ENCODE measurements at places on chromosomes 11 and 22.
A peak's percentile ranks its signal among the peaks of the same experiment; 100 is the strongest.

- no peak for DNase-seq
These were observed 165.6 kb downstream of the DBX1 start for GRCh38 chr11:19994672-19995071.

DNA sequence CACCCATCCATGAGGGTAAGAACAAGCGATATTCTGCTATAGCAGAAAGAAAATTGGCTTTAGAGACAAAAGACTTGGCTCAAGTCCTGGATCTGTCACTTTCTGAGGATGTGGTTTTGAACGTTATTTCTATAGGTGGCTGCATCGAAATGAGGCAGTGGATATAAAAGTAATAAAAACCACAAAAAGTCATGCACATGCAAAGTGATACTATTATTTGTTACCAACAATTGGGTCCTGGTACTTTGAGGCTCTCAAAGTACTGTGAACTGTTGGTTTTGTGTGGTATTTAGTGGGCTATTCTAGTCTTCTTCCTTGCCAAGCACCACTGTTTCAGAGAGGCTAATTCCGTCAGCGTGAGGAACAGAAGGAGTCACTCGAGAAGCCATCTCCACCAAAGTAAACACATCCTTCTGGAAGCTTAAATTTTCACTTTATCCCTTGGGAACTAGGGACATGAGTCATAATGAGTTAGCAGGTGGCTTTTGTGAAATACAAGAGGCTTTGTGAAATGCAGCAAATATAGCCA, 13.1 kb downstream of the UBASH3B start:
- no peak for DNase-seq

- peak; percentile 86 for DNase-seq
These were observed 1.6 kb downstream of the NCAM1 start for GRCh38 chr11:112962579-112963367.

GRCh38 chr11:33869481-33870422, 22.1 kb downstream of the LMO2 start:
- no peak for DNase-seq

DNA sequence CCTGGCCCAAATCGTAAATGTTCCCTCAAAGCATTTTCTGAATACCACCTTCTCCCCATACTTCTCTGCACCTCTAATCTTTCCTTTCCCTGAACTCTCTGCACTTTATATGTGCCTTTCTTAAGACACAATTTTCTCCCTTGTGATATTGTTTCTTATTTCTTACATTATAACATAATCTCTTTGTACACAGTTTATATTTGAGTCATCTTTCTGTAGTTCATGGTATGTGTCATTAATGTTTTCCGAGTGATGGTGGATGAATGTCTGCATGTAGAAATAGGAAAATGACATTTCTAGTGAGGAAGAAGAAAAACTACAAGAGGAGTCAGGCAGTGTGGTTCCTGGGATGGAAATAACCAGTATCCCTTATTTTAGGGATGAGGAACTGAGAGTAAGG, 5.5 kb downstream of the ACRV1 start:
- DNase-seq, result no peak

DNA sequence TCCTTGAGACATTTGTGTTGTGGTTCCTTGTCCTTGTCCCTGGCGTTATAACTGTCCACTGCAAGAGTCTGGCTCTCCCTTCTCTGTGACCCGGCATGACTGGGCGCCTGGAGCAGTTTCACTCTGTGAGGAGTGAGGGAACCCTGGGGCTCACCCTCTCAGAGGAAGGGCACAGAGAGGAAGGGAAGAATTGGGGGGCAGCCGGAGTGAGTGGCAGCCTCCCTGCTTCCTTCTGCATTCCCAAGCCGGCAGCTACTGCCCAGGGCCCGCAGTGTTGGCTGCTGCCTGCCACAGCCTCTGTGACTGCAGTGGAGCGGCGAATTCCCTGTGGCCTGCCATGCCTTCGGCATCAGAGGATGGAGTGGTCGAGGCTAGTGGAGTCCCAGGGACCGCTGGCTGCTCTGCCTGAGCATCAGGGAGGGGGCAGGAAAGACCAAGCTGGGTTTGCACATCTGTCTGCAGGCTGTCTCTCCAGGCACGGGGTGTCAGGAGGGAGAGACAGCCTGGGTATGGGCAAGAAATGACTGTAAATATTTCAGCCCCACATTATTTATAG, 23.0 kb downstream of the MYBPC3 start:
- no peak for DNase-seq

DNA sequence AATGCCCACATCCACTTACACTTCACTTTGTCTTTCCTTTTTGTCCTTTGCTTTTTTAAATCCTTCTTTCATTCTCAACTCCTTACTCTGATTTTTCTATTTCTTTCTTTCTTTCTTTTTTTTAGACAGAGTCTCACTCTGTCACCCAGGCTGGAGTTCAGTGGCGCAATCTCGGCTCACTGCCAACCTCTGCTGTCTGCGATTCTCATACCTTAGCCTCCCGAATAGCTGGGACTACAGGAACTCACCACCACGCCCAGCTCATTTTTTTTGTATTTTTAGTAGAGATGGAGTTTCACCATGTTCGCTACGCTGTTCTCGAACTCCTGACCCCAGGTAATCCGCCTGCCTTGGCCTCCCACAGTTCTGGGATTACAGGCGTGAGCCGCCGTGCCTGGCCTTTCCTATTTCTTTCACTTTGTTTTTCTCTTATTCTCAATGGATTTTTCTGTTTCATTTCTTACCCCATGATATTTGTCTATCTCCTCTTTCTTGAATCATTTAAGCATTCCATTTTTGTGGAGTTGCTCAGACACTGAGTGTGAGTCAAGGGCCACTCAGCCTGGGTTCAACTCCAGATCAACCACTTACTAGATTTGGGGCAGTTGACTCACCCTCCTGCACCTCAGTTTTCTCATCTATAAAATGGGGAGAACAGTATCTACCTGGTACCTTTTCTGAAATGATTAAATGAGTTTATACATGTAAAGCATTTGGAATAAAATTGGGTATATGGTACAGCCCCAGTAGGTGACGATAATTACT, 7.6 kb downstream of the KCNJ5 start:
- DNase-seq, result no peak

- DNase-seq, result no peak
These were observed 47.7 kb downstream of the C11orf91 start for GRCh38 chr11:33652930-33653329.

DNA sequence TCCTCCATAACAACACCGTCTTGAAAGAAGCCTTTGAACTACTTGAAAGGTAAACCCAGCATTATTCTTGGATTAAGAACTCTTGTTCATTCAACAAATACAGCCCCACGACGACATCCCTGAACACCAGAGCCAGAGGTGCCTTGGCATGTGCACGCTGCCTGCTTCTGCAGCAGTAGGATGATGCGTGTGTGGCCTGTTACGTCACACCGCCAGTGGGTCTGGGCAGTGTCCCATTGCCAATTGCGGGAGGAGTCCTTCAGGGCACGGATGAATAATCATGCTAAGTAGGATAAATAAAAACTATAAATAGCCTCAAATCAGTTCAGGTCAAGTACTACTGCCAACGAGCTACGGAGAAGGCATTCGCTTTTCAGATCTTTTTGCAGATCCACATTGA, 380.5 kb downstream of the SHANK2 start:
- no peak for DNase-seq

- DNase-seq, result no peak
These were observed 73.0 kb downstream of the RAB30 start for GRCh38 chr11:82998697-82999096.

GRCh38 chr22:28375761-28376534, 303.7 kb downstream of the TTC28 start:
- no peak for DNase-seq

- no peak for DNase-seq
These were observed 27.1 kb downstream of the TSKU start for GRCh38 chr11:76810151-76810853.

DNA sequence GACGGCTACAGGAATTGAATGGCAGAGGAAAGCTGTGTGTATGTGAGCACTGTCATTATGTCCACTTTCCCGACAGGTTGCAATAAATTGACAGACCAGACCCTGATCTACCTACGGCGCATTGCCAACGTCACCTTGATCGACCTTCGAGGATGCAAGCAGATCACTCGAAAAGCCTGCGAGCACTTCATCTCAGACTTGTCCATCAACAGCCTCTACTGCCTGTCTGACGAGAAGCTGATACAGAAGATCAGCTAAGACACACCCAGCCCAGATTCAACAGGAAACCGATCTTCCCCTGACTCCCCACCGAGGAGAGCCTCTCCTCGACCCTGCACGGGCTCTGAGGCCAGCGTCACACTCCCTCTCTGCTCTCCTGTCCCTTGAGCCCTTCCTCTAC, 11.5 kb upstream of the GRK2 start:
- no peak for DNase-seq

DNA sequence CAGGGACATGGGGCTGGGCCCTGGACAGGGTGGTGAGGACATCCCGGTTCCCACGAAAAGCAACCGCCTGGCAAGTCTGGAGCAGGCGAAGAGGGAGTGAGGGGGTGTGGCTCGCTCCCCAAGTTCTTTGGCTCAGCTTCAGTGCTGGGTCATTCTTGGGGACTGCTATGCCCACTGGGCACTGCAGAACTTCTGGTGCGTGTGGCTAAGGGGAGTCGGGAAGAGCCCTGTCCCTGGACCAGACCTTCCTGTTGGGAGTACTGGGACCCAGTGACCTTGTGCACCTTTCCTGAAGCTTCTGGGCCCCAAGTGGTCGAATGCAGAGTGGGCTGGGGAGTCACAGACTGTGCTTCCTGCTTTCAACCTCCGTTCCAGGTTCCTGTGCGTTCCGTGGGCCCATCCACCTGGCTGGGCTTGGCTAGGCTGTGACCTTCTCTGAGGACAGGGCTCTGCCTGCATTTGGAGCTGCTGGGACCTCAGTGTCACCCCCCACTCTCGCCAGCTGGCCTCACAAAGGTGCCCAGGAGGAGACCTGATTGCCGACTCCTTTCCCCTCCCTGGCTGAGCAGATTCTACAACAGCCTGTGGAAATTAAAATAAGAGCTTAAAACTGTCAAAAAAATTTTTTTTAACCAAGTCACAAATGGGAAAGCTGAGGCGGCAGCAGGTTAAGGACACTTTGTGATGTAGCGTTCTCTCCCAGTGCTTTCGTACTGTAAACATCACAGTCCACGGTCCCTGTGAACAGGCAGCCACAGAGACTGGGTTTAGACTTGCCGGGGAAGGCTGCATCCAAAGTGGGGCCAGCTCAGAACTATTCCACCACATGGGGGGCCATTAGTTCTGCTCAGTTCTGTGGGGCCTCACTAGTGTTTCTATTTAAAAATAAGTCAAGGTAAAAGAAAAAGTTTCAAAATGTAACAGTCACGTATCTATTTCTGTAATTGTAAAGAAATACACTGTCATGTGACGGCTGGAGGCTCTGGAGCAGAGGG, 63.8 kb upstream of the WNT7B start:
- no peak for DNase-seq

GRCh38 chr11:45157247-45158209, 11.1 kb downstream of the PRDM11 start:
- DNase-seq, result no peak

DNA sequence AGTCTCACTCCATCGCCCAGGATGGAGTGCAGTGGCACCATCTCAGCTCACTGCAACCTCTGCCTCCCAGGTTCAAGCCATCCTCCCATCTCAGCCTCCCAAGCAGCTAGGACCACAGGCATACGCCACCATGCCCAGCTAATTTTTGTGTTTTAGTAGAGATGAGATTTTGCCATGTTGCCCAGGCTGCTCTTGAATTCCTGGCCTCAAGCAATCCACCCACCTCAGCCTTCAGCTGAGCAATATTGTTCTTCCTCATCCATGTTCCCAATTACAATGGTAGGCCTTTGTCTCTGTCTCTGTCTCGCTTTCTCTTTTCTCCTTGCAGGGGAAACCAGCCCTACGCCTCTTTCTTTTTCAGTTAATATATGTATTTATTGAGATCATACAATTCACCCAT, 10.3 kb downstream of the HSPA8 start:
- no peak for DNase-seq

DNA sequence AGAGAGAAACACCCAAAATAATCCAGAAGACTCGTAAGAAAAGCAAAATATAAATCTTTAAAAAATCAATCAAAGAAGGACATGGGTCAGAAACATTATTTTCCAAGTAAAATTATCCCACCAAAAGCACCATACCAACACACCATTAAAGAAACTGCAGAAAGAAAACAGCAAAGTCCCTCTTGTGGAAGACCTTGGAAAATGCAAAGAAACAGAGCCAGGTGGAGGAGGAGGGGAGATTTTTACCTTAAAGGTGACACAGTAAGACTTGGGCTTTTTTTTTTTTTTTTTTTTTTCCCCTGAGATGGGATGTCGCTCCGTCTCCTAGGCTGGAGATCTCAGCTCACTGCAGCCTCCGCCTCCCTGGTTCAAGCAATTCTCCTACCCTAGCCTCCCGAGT, 123.8 kb downstream of the LARGE1 start:
- DNase-seq, result no peak

DNA sequence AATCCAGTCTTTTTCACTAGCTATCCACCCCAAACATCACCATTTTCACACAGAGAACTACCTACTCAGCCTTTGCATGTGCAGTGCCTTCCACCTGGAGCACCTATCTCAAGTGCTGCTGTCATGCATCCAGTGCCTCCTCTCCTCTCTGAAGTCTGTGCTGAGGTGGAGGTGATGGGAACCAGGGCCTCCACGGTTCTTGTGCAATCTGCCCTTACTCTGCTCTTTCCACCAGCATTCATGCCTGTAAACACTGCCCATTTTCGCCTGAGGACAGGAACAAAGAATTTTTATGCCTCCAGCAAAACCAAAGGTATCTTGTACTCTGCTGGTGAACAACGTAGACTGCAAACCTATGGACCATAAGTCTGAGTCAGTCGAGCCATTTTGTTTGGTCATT, 27.0 kb downstream of the PITPNB start:
- no peak for DNase-seq

GRCh38 chr11:70032470-70032795, 45.7 kb upstream of the ANO1 start:
- no peak for DNase-seq

DNA sequence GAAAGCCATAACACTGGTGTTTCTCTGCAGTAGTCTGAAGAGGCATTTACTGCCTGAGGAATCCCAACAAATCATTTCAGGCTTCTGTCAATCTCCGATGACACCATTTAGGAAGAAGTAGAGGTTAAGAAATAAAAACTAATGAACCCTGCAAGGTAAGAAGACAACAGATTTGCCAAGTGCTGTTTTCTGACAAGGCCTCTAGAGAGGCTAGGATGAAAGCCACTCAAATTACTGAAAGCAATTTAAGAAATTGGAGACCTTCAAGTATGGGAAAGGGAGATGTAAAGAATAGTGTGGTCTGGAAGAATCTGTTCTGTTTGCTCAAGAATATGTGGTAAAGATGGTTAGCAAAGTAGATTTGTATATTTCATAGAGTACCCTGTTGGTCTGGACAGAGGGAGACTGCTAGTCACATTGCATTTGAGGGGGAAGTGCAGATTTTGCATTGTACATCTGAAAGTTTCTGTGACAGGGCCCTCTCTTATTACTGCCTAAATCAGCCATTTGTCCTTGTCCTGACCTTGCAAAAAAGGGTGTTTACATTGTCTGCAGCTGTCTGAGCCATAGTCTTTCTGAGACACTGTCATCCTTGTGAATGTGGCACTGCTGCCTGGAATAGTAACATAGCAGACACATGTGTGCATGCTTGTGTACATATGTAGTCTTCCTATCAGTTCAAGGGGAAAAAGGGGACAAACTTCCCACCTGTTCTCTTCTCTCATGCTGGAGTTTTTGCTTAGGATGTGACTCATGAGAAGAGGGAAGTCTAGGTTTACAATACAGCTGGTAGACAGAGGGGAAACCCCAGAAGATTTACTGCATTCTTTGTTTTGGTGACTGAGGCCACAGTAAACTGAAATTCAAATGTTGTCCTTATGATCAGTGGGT, 640.2 kb upstream of the KIRREL3 start:
- no peak for DNase-seq
